ENCODE measurements at places on chromosomes 2 and 18.

GRCh38 chr2:147094077-147094476 lies 750.8 kb upstream of the ACVR2A start:
- no peak for DNase-seq

GRCh38 chr2:85132834-85133637 lies at the start of gene TCF7L1:
Gene TCF7L1, plus strand, starts transcription at chr2:85133392. Its CDS starts 293 bp downstream, at chr2:85133685.
- no peak for DNase-seq

DNA sequence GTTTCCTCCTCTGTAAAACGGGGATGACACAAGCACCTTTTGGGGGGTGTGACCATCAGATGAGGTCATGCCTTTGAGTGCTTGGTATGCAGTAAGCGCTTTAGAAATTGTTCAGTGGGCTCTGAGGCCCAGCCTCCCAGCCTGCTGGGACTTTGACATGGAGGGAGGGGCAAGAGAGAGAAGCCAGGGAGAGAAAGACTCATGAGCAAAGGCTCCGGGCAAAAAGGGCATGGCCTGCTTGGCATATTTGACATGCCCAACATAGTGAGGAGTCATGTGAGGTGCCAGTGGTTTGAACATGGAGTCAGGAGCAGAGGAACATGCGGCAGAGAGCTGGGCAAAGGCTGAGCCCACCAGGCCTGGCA lies 14.0 kb downstream of the TNS1 start:
- no peak for DNase-seq

DNA sequence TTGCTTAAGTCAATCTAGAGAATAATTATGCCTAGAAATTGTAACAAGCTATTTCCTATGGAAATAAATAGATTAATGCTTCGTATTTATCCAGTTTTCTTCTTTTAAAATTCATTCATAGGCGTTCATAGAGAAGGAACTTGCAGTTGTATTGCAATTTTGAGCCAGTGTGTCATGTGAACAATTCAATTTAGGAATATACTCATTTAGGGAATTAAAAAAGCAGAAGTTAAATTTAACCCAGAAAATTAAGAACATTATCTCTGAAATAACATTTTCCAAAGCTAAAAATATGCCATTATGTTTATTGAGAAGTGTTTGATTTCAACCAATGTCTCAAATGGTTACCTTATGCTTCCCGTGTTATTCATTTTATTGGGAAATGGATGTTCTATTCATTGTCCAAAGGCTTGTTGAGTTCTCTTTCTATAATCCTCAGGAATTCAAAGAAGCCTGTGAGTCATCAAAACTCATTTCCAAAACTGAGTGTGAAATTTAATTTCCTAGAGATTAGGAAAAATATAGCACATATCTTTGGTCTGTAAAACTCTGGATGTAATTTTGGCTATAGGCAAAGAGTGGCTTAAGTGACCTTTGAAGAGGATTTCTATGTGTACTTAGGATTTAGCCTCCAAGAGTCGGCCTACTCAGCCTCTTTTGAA lies 99.7 kb downstream of the SLC8A1 start:
- DNase-seq, result no peak

GRCh38 chr18:79275461-79275860 lies 120.3 kb upstream of the NFATC1 start:
- no peak for DNase-seq

DNA sequence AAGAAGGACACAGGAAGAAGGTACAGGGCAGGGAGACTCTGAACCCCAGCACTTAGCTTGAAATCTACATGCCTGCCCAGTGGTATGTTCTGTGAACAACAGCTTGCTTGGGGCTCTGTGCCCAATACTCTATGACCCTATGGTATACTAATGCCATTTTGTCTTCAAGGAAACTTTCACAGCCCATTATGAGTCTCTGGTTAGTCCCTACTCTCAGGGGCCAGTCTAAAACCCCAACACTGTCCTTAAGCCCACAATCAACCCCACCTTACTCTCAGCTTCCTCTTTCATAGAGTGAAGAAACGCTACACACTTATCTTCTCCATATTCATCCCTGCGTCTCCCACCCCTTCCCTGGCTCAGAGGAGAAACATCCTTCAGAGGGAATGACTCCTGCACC lies 16.0 kb downstream of the NEB start:
- DNase-seq, result no peak

- DNase-seq, result no peak
Observed at GRCh38 chr2:159111346-159111927, 143.0 kb downstream of the TANC1 start.

DNA sequence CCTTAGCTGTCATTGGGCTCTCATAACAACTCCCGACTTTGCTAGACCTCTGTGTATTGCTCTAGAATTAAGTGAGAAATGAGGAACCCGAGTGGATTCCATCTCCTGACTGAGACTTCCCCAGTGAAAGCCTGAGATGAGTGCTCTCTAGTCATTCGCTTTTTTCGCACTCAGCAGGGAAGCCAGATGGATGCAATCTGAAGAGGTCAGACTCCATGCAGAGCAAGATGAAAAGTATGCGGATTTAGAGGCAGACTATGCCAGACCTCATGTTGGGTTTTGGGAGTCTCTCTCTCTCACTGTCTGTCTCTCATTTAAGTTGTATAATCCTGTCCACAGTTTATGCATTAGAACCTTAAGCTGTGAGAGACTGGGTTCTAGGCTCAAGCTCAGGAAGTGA lies 88.6 kb downstream of the SLC5A7 start:
- no peak for DNase-seq

DNA sequence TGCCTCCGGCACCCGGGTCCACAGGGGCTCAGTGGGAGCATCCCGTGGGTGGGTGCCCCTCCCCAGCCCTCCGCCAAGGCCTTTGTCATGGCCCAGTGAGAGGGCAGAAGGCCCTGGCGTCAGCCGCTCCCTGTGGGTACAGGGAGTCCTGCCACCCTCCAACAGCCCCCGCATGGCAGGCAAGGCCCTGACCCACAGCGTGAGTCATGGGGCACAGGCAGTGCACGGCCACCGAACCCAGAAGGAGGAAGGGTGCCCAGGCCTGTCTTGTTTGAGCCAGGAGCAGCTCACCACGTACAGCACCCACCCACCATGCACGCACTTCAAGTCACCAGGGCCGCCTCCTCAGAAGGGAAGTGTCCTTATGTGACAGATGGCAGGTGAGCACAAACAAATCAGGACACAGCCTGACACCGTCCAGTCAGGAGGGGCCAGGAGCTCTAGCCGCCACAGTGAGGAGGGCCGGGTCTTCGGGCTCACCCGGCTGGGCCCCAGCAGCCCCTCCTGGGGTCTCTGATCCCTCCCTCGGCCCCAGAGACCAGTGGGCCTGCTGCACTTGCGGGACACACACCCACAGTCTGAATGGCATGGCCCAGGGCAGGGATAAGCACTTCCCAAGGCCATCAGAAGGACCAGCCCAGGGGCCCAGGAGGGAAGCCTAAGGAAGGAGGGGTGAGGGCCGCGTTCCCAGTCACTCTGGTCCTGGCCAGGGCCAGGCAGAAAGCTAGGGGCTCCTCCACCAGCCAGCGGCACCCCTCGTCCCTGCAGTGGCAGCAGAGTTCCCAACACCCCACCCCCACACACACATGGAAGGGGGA lies 25.8 kb downstream of the BIN1 start:
- DNase-seq, result peak; percentile 41

- no peak for DNase-seq
Observed at GRCh38 chr2:150208689-150209088, 278.8 kb downstream of the RND3 start.

GRCh38 chr2:108926561-108927380 lies 62.2 kb downstream of the EDAR start:
- no peak for DNase-seq

DNA sequence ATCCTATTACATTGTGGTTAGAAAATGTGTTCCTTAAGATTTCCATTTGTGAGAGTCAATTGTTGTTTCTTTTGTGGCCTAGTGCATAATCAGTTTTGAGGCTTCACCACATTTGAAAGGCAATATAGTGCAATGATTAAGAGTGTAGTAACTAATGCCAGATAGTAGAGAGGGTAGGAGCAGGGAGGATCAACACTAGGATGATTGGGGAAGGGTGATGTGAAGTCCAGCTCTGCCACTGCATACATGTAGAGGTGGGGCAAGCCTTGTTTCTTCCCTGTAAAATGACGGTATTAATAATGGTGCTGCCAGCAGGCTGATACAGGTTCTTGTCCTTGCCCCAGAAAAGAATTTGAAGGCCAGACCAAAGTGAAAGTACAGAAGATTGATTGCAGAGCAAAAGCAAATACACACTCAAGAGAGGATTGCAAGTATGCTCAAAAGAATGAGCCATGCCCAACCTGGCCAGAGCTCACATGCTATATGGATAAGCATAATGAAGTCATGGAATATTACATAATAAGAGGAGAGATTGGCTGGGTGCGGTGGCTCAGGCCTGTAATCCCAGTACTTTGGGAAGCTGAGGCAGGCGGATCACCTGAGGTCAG lies 8.0 kb downstream of the SP100 start:
- no peak for DNase-seq
